RKO (cell line): ENCODE measurements at places on chromosomes 6 and 20.

DNA sequence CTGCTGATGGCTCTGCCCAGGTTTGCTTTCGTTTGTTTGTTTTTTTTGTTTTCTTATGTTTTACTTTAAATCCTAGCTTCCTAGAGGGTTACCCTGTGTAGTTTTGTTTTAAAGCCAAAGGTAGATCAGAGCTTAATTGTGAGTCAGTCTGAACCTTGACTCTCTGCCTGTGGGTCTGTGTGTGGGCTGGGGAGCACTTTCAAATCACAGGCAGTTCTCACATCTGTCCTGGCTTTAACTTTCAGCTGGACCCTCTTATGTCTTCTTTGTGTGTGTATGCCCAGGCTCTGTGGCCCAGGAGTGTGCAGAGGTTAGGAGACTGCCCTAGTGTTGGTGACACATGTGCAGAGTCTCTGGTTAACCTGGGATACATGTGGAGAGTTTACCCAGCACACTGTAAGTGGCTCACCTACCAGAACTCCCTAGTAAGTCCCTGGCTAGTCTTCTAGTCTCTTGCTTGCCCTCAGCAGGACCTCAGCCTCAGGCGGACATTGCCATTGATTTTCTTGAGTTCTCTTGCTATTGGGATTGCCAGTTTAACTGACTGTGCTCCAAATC is 19.0 kb downstream of the HIVEP1 start:
- DNase-seq: no peak

DNA sequence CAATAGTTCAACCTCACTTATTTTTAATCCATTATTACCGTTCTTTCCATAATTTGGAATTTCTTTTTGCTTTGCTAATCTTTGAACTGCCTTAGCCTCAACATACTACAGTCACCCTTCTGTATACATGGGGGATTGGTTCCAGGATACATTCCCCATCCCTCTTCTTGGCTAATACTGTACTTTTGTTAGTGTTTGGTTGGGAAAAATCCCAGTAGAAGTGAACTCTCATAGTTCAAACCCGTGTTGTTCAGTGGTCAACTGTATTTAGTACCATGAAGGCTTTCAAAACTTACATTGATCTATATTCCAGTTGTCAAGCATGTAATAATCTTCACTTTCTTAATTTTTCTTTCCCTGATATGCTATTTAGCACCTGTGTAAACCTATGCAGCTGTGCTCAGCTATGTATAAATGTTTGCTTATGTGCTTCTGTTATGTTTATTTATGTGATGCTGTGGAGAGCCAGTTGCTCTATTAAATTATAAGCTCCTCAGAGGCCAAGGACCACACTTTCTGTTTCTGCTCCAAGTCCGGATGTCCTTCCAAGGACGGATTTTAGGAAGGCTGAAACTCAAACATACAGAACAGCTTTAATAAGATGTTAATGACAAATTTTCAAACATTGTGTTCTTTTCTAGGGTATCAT is 33.3 kb upstream of the LAMA4 start:
- DNase-seq: no peak

DNA sequence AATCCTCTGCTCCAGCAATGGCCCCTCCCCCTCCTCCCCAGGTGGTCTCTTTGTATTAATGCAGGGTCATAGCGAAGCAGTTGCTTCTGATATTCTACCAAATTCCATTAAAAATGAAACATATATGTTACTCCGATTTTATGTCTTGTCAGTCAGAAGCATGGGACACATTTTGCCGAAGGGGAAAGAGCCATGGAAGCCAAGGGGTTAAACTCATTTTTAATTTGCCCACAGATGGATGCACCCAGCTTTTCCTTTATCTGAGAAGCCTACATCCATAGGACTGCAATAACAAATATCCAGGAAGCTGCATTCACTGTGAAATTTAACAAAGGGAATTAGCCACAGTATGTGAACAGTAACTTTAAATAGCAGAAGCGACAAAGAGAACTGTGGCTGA is 688.2 kb downstream of the QKI start:
- DNase-seq: no peak

GRCh38 chr6:123821112-123821511 is 17.4 kb downstream of the NKAIN2 start:
- no peak for DNase-seq

DNA sequence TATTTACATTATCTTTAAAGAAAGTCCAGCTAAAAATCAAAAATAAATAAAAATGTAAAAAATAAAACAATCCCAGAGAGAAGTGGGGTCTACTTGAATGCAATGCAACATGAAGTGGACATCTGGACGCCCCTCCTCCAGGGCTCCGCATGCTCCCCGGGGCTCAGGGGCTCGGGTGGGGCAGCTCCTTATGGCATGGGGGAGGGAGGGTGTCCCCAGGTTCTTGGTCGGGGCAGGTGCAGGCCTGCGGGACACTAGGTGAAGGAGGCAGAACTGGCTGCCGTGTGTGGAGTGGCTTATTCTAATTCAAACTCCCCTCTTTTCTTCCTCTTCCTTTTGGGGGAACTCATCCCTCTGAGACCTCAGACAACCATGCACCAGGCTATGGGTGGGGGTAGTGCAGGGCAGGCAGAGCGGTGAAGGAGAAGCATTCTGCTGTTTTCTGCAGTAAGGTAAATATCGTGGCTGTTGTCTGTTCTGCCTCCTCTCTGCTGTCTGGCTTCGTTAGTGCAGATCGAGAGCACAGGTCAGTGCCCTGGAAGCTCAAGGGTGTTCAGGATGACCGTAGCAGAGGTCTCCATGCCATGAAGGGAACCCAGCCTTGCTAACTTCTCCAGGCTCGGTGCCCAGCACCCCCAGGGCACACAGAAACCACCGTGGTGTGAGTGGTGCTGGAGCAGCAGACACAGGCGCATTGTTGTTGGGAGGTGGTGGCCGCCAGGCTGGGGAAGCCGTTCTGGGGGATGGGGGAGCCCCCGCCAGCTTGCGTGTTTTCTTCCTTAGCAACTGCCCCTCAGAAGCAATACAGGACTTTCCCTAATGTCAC is 82.6 kb downstream of the TTLL2 start:
- DNase-seq: no peak

DNA sequence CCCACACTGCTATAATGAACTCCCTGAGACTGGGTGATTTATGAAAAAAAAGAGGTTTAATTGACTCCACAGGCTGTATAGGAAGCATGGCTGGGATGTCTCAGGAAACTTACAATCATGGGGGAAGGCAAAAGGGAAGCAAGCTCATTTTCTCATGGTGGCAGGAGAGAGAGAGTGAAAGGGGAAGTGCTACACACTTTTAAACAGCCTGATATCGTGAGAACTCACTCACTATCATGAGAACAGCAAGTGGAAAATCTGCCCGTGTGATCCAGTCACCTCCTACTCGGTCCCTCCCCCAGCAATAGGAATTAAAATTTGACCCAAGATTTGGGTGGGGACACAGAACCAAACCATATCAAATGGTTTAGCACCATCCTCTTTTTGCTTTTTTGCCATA is 116.6 kb upstream of the CEP162 start:
- no peak for DNase-seq

DNA sequence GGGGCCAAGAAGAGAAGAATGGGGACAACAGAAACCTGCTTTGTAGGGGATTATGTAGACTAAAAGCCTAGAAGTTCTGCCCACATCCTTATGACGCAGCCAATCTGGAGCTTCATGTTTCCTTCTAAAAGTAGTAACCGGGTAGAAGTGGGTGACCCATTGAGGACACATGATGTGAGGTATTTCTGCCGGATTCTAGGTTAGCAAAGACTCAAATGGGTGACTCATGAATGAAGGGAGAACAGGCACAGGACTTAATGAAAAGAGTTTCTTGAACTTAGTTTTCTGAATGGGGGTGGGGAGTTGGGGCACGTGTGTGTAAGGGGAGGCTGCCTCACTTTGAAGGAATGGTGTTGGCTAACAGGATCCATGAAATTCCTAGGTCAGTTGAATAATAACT is 68.8 kb downstream of the CDS2 start:
- DNase-seq: peak; percentile 20

GRCh38 chr20:59019217-59019616 is at the start of gene TUBB1:
TUBB1 (plus strand) TSS chr20:59019429; CDS start chr20:59019523, 94 bp downstream.
- DNase-seq: no peak

DNA sequence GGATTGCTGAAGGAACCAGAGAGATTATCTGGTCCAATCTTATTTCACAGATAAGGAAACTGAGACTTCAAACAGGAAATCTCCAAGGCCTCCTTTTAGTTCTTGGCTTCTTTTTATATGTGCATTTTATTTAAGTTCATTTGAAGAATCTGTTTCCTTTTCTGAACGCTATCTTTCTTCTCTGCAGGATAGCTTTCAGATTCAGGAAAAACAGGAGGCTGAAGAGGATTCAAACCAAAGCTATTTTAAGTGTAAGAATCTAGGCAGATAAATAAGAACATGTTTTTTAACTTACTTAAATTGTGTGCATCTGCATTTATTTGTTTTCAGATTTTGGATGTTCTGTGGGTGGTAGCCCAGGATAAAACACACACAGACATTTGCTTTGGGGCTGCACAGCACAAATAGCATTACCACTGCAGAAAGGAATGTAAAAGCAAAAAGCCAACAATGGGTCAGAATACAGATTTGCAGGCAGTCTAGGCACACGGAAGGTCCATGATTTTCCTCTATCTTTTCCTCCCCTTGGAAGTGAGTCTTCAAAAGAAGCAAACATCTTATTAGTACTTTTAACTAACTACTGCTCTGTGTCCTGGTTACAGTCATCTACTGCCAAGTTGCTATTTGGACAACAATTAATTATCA is 188.8 kb upstream of the TBX18 start:
- no peak for DNase-seq

GRCh38 chr6:27260369-27260768 is 12.9 kb downstream of the PRSS16 start:
- DNase-seq: no peak

DNA sequence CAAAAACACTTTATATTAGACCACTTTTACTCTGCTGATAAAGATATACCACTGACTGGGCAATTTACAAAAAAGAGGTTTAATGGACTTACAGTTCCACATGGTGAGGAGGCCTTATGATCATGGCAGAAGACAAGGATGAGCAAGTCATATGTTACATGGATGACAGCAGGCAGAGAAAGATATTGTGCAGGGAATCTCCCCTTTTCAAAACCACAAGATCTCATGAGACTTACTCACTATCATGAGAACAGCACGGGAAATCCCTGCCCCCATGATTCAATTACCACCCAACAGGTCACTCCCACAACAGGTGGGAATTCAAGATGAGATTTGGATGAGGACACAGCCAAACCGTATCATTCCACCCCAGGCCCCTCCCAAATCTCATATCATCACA is 1383.8 kb upstream of the MAP3K7 start:
- no peak for DNase-seq

DNA sequence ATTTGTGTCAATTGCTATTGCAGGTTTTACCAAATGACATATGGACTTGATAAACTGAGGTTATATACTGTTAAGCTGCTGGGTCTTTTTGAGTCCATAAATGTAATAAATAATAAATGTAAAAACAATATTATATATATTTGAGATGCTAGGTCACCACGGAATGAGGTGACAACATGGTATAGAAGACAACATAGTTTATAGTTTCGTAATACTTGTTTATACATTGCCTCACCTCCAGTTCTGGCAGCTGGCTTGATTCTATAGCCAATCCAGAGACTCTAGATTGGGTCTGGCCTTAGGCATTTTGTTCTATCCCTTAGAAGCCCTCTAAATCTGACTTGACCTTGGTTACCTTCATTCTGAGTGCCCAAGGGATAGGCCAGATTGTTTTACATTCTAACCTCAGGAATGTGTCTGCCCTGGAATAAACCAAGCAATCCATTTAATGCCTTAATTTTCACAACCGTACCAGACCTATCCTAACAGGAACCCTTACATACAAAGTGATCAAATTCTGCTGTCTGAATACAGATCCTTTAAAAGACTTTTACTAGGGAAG is 61.5 kb upstream of the STXBP5 start:
- DNase-seq: no peak

GRCh38 chr6:156699017-156699421 is 78.2 kb upstream of the ARID1B start:
- DNase-seq: peak; percentile 62
